ENCODE measurements at places on chromosomes 7 and 10.

DNA sequence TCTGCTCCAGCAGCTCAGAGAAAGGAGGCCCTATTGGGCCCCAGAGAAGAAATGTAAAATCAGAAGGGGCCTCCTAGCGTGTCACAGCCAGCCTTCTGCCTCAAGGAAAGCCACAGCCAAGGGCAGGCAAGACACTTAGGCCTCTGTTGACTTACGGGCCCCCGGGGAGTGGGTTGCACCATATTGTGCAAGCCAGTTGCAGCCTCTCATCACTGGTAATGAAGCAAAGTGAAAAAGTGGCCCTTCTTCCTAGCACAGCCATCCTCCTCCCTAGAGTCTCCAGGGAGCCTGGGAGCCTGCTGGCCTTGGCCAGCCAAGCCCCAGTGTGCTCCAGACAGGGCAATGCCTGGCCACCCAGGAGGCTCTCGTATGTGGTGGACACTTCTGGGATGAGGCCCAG is 56.2 kb upstream of the GDF10 start:
- peak; percentile 79 for DNase-seq

DNA sequence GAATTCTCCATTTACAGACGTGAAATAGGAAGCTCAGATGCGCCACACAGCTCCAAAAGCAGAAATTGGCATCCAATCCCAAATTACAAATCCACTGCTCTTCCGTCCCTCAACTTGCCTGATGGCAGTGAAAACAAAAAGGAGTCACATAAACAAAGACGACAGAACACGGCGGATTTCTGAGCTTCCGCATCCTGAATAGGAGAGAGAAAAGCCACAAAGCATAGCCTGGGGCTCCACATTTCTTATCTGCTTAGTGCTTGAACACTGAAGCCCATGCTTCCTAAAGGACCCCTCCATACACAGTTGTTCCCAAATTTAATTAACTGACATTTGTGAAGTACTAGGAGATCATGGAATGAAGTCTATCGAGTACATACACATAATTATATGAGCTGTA is 32.6 kb downstream of the BEND7 start:
- DNase-seq = no peak

DNA sequence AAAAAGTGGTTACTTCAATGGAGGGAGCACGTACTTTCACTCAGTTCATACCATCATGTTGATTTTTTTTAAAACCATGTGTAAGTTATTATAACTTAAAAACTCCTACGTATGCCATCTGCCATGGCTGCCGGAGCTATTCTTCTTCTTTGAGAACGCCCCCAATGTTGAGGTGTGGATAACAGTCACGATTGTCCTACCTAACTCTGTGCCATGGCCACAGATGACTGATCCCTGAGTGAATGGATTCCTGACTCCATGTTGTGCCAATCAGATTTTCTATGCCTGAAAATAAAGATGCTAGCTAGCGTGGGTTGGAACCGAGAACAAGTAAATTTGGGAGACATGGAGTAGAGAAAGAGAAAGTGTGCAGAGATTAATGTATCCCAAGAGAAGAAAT is 5.3 kb downstream of the MCMBP start:
- no peak for DNase-seq

DNA sequence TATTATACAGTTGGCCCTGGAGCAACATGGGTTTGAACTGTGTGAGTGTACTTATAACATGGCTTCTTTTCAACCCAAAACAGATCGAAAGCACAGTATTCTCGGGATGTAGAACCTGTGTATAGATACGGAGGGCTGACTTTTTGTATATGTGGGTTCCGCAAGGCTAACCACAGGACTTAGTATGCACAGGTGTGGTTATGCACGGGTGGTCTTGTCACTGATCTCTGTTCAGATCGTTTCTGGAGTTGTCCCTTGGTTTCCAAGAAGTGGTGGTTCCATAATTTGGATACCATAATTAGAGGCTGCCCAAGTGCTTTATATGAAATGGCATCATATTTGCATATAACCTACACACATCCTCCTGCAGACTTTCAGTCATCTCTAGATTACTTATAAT is 10.9 kb upstream of the BHLHA15 start:
- DNase-seq = no peak

- no peak for DNase-seq
These were observed 364.2 kb downstream of the SFMBT2 start for GRCh38 chr10:7046615-7047014.

DNA sequence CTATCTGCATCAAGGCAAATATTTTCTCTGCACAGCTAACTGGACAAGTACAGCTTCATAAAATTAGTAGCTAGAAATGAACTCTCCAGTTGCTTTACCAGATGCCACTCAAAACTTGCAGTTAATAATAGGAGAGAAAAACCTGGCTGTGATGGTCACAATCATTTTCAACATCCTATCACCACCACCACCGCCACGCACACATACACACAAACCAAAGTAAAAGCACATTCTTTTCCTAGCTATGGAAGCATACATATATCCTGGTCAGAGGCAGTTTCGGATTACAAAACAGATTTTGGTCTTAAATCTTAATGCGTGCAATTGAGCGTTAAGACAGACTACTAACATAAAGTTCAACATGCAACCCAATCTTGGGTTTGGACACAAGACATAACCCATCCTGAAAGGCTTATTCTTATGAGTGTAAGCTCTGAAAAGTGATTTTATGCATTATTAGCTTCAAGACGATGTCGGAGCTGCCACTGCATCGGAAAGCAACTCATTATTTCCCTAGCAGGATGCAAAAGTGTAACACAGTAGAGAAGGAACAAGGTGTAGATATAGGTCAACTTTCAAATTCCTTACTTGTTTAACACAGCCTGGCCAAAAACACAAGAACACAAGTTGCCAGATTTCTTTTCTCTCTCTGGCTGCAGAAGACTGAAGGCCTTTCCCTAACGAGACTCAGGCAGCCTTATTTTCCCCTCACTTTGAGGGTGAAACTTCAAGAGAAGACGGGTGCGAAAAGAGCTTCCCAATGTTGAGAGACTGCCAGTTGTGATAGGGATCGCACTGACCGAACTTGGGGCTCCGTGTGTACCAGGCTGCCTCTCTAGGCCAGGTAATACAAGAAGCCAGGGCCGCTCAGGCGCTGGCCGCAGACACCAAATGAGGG is 1.2 kb downstream of the CACUL1 start:
- no peak for DNase-seq

DNA sequence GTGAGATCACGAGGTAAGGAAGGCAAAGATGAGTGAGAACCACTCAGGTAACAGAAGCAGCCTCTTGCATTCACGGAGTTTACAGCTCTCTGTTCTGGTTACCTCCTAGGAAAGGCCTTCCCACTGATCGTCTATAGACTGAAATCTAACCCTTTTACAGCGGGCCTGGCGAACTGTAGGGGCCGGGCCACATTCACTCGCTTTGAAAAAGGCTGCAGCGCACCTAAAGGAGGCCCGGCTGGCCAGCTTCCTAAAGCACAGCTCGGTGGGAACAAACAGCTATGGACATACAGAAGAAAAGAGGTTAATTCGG is 565 bp downstream of the ATP5MK start:
- DNase-seq = no peak

- no peak for DNase-seq
These were observed 178.0 kb downstream of the SRPK2 start for GRCh38 chr7:105210721-105211205.

DNA sequence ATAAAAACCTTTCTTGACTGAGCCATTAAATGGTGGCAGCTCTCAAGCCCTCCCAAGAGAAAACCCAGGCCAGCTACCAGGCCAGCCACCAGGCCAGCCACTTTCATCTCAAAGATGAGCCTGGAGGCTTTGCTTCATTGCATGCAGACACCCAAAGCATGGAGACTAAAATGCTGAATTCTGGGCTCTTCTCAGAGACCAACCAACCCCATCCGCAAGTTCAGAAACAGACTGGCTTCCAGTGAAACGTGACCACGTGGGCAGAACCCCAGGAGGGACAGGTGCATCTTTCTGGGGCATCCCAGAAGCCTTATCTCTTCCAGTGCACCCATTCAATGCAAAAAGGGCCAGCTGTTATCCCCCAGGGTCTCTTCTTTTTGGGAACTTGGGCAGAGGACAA is 20.9 kb downstream of the CHST15 start:
- no peak for DNase-seq

GRCh38 chr7:151045262-151045661 is 3.1 kb upstream of the ASIC3 start:
- DNase-seq = no peak

- no peak for DNase-seq
These were observed 219.2 kb upstream of the HDAC9 start for GRCh38 chr7:18276380-18276779.

- DNase-seq = no peak
These were observed 227.3 kb upstream of the SP8 start for GRCh38 chr7:21013765-21014539.
